ENCODE measurements at places on chromosomes 2 and 18.

DNA sequence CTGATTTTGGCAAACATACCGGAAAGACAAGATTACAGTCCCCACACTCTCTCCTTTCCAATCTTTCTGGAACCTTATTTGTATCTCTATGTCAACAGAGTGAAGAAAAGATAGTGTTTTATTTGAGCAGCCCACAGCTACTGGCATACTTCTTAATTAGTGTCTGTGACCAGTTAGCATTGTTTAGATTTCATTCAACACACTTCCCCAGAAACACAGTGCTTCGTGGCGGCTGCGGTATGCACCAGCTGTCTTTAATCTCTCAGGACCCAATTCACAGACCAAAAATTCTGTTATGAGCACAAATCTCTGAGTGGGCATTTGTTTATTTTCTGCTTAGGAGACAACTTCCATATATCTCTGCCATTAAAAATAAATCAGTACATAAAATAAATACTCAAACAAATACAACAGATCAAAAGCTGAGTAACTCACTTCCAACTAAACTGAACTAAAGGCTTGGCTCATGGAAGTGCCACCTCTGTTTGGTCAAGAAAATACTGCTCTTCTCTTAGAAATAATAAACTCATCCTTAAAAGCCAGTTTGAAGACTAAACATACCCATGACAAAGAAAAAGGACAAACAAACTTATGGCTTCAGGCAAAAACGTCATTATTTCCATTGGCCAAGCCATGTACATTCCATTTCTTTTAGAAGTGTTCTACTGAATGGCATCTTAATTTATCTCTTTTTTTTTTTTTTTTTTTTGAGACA, 392.4 kb downstream of the TXNL1 start:
- no peak for DNase-seq

- DNase-seq = no peak
Measured at GRCh38 chr2:234725528-234726264, 226.1 kb upstream of the SH3BP4 start.

DNA sequence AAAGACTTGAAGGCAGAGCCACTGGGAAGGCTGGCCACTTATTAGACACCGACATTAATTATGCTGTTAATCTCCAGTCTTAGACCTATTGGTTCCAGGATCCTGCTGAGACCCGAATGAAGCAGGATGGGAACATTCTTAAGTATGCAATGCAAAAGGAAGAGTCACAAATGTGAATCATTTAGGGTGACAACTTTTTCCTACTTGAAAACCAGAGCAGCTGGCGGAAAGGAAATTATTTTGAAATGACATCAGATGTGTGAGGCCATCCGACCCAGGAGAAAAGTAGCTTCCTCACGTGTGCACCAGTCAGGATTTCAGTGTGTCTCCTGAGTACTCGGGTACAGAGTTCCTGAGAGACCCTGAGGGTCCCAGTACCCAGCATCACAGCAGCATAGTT, 222.9 kb upstream of the NCKAP5 start:
- DNase-seq = no peak

GRCh38 chr2:110103061-110103961, 12.3 kb downstream of the MALL start:
- no peak for DNase-seq

GRCh38 chr2:60422826-60423483, 130.5 kb downstream of the BCL11A start:
- DNase-seq = no peak

DNA sequence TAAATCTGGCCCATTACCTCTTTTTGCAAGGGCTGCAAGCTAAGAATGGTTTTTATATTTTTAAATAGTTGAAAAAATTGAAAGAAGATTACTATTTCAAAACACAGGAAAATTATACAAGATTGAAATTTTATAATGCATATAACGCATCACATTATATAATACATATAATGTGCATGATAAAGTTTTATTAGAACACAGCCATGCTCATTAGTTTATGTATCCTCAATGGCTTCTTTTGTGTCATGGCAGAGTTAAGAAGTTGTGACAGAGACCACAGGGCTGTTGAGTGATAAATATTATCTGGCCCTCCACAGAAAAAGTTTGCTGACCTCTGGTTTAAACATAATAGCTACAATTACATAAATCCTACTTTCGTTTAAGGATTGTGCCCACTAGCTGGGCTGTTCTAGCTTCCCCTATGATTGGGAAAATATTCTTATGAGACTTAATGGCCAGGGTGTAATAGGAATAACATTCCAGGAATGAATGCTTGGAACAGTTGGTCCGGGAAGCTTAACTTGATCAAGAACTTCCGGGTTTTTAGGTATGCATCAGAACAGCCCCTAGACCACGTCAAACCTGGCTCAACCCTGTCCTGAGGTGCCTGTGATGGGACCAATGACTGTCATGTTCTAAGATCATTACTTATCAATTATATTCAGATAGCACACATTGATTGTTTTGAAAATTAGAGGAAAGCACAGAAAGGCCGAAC, 98.7 kb upstream of the LPIN2 start:
- no peak for DNase-seq

DNA sequence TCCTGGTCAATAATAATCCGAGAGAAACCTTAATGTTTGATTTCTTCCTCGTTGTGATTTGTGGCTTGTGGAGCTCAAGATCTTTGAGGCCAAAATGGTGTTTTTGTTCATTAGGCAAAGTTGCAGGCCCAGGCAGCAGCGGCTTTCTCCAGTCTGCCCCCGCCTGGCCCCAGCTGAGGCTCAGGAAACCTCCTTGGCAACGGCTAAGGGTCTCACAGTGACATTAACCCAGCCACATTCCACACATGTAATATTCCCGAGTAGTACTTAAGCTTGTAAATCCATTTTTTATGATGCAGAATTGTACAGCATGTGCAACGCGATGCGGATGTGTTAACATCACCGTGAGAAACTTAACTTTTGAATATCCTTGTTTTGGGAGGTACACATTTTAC, 200.1 kb downstream of the BCL11A start:
- DNase-seq = no peak
